ENCODE measurements at places on chromosomes 16 and 17.

GRCh38 chr16:27310576-27311447, 3.0 kb upstream of the IL4R start:
- no peak for DNase-seq

DNA sequence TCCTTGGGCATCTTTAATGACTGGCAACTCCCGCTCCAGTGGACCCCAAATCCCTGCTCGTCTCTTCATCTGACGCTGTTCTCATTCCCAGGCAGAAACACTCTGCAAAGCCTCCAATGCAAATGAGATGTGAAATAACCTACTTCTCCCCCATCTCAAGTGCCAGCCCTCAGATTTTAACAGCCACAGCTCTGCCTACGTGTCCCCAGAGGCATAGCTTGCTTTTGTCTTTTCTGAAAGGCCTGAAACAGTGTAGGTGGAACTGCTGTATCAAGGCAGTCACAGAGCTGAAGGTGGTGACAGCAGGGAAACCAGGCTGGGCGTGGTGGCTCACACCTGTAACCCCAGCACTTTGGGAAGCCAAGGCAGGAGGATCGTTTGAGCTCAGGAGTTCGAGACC, 14.7 kb downstream of the RPH3AL start:
- no peak for DNase-seq

DNA sequence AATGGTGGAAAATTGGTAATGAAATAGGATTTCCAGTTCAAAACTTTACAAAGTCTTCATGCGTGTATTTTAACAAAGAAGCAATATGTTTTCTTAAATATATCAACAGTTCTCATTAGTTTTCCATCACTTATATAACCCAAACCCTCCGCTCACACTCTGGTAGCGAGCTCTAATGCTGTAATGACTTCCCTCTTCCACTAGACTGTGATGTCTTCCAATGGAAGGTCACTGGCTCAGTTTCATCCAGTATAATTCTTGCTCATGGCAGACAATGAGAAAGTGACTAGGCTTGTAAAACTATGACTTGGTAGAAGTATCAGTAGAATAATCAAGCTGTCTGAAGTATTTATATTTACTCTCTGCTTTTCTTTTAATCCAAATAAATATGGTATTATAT, 32.8 kb downstream of the NETO2 start:
- DNase-seq, result no peak

DNA sequence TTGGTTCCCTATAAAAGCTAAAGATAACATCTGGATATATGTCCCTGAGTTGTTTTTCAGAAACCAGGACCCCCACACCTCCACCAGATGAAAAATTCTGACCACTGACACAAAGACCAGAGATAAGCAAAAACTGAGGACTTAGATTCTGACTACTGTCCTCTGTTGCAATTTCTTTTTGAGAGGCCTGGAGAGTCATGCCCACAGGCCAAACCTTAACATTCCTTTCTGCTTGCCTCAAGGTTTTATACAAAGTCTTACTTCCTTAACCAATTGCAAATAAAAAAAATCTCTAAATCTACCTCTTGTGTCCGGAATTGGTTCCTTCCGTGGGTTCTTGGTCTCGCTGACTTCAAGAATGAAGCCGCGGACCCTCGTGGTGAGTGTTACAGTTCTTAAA, 228.5 kb downstream of the ABCC12 start:
- DNase-seq, result no peak

DNA sequence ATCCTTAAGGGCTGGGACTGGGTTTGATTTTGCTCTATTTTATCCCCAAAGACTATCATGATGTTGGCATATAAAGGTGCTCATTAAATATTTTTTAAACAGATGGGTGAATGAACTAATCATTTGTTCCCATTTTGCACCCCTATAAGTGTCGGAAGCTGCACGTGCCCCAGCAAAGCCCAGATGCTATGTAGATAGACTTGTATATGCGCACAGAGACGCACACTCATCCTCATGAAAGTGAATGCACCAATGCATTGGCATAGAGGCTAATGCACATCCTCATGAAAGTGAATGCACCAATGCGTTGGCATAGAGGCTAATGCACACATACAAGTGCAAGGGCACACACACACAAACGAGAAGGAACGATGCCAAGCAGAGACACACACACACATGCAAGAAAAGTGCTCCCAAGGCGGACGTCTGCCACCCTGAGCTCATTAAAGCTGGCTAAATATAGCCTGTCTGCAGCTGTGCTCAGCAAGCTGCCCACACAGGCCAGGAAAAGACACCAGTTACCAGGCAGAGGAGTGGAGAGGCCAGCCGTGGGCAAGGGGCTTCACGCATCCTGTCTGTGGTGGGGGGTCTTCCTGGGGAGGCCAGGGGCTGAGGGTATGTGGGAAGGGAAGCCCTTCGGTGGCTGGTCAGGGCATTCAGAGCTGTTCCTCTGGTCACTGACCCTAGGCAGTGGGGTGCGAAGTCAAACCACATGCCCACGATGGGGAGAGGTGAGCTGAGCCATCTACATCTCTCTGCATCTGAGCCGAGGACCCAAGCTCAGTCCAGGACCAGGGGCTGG, 52.6 kb downstream of the PIMREG start:
- DNase-seq, result no peak

DNA sequence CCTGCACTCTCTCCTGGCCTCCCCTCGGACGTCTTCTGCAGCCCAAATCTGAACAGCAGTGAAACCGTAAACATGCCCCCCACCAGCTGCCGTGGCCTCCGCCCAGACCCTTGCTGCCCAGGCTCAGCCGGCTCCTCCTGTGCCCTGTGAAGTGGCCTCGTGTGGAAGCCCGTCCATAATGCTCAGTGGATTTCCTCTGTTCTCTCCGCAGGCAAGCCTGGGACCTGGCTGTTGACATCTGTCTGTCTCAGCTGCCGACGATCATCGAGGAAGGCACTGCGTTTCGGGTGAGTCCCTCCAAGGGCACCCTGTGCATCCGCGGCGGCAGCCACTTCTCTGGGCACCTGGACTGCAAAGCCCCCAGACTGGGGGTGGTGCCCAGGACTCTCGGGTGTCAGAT, 153.9 kb upstream of the CHMP6 start:
- DNase-seq, result no peak

GRCh38 chr16:1297018-1297696, 12.3 kb upstream of the UBE2I start:
- DNase-seq, result no peak

- no peak for DNase-seq
Measured at GRCh38 chr16:17775061-17775460, 304.3 kb upstream of the XYLT1 start.

GRCh38 chr16:89037261-89038152, 56.1 kb upstream of the ACSF3 start:
- DNase-seq, result no peak

DNA sequence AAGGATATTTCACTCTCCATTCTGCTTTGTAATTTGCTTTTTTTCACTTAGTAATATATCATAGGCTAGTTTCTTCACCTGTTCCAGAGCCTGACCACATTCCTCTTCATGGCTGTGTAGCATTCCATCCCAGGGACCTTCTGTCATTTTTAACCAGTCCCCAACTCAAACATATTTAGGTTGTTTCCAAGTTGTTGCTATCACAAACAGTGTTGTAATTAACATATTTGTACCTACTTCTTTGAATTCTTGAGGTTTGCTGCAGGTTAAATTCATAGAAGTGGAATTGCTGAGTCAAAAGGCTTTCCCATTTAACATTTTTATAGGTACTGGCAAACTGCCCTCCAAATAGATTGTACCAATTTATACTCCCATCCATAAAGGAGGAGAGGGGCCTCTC, 65.1 kb upstream of the MED9 start:
- no peak for DNase-seq

DNA sequence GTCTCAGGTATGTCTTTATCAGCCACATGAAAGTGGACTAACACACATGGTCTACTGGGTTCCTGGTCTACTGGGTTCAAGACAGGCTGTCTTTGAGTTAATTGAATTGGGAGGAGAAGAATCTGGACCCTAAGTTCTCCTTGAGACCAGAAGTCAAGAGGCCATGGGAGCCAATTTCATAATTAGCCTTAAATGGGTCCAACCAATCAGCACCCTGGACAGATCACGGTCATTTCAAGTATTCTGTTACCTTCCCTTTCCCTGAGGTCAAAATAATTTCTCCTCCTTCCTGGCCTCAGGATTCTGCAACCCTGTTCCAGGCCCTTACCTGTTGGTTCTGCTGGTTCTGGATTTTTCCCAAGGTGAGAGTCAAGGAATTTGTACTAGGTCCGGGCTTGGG, 23.8 kb downstream of the OSBPL7 start:
- DNase-seq, result no peak

GRCh38 chr17:41013181-41013580, 4.3 kb upstream of the KRTAP3-1 start:
- DNase-seq, result no peak

- DNase-seq, result no peak
Measured at GRCh38 chr17:79612468-79613194, 1.8 kb upstream of the RBFOX3 start.

DNA sequence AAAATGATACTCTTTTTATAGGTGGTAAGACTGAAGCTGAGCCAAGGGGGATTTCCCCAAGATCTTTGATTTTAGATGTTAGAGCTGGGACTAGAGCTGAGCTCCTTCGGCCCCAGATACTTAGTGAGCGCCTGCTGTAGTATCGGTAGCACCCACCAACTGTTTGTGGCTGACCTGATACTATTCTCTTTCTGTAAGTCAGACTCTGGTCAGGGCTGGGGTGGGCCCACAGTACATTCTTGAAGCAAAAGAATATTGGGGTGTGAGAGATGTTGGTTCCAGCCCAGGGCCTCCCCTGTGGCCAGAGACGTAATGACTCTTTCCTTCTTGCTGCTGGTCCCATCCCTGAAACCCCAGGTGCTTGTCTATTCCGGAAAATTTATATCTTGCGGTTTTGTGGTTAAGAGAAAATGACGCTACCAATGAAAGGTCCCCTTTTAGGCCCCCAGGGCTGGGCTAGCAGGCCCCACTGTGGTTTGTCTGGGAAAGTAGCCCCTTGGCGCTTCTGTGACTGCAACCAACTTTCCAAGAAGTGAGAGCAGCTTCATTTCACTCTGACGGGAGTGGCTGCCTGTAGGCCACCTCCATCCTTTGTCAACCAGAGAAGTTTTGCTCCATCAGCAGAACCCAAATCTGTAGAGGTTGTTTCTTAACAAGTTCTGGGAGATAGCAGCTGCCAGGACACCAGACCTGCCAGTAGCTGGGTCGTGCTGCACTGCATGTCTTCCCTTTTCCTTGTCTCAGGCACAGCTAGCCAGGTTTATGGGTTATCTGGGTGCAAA, 86.4 kb upstream of the LGALS9 start:
- DNase-seq, result no peak

GRCh38 chr16:48535831-48536613, 74.0 kb downstream of the N4BP1 start:
- DNase-seq, result peak; percentile 24

DNA sequence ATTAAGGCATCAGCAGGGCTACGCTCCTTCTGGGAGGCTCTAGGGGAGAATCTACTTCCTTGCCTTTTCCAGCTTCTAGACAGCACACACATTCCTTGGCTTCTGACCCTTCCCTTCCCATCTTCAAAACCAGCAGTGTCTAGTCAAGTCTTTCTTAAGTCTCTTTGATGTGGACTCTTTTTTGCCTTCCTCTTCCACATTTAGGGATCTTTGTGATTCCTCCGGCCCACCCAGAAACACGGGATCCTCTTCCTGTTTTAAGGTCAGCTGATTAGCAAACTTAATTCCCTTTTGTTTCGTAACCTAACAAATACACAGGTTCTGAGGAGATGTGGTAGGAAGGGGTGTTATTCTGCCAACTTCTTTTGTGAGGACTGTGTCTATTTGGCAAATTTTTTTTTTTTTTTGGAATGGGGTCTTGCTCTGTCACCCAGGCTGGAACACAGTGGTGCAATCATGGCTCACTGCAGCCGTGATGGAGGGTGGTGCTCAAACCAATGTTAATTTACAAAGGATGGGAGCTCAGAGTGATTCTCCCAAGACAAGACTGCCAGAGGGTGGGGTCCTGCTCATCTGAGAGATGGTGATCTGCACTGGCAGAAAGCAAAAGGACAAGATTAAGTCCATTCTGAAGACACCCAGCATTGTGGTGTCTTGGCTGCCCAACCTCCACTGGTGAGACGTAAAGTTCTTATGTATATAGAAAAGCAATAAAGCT, 14.7 kb downstream of the KNOP1 start:
- no peak for DNase-seq

DNA sequence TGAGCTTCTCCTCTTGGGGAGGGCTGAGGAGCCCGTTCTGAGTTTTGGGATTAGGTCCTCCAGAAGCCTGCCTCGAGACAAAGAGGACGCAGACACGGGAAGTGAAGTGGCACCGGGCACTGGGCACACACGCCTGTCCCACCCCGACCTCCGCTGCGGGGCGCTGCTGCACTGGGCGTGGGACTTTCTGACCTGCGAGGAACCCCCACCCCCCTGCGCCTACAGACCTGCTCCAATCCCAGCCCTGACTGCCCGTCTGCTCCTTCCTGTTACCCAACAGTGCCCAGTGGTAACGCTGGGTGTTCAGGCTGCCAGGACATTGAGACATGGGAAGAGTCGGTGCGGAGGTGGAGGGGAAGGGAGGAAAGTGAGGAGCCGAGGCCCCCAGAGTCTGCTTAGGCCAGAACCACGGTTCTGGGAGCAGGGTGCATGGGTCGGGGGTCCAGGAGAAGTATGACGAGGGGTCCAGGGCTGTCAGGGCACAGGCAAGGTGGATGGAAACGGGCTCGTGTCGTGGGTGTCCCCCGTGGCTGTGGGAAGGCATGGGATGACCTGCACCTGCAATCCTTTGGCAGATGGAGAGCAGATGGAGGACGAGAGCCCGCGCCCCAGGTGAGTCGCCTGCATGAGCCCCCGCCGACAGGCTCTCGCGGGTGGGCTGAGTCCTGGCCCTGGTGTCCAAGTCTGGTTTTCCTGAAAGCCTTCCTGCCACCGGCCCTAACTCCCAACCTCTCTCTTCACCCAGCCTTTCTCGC, 112.0 kb upstream of the CREBBP start:
- DNase-seq, result no peak

DNA sequence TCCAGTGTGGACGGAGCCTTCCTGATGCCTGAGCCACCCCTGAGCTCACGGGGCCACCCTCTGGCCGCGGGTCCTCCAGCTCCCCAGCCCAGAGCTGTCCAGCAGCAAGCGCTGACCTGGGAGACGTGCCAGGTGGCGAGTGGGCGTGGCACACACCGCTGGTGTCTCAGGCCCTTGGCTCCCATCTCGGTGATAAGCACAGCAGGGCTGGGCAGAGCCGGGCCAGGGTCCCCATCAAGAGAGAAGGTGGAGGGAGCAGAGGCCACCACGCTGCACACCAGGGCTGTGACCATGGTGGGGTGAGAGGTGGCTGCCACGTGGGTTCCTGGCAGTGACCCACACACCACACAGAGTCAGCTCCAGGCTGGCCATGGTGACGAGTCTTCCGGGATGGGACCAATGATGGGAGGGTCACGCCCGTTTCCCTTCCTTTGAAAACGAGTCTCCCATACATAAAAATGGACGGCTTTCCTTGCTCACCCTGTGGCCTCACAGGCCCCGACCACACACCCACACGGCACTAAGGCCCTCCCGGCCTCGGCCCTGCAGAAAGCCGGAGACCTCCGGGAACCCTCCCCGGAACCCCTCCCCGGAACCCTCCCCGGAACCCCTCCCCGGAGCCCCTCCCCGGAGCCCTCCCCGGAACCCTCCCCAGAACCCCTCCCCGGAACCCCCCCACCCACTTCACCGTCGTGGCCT, 16.8 kb downstream of the UTS2R start:
- DNase-seq, result no peak
